ENCODE measurements at places on chromosomes 5 and 9.
A peak's percentile ranks its signal among the peaks of the same experiment; 100 is the strongest.

GRCh38 chr9:3262826-3263529 is 262.8 kb downstream of the RFX3 start:
- DNase-seq = no peak

GRCh38 chr5:38341056-38341455 is 82.7 kb downstream of the EGFLAM start:
- DNase-seq = no peak

DNA sequence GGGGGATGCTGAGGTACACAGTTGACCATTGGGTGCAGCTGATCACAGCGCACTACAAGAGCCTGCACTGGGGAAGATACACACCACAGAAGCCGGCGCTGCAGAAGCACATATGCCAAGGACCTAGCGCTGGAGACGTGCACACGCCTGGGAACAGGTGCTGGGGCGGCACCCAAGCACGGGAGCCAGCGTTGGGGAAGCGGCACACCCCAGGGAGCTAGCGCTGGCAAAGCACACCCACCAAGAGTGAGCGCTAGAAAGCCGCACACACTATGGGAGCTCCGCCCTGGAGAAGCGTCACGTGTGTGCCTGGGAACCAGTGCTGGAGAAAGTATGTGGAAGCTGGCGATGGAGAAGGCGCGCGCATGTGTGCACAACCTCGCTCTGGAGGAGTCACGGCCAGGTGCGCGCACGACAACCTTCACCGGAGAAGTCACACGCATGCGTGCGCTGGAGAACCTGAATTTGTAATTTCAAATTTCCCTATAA is 4.5 kb downstream of the FANCC start:
- no peak for DNase-seq

GRCh38 chr9:131668439-131669268 is 71.2 kb downstream of the RAPGEF1 start:
- DNase-seq = peak; percentile 47

DNA sequence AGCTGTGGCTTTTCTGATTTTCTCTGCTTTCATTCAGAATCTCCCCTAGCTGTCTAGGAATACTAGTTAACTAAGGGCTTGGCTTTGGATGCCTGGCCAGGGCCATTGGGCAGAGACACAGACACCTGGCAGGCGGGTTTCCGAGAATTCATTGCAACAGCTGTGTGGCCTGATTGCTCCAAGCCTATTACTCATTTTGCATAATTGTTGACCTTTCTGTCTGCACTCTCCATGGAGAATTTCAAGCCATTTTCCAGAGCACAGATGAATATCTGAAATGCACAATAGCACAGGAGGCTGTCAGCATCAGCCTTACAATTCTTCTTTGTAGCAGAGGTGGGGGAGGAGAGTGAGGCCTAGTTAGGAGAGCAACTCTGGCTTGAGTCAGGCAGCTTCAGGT is 310.5 kb downstream of the DMAC1 start:
- no peak for DNase-seq

DNA sequence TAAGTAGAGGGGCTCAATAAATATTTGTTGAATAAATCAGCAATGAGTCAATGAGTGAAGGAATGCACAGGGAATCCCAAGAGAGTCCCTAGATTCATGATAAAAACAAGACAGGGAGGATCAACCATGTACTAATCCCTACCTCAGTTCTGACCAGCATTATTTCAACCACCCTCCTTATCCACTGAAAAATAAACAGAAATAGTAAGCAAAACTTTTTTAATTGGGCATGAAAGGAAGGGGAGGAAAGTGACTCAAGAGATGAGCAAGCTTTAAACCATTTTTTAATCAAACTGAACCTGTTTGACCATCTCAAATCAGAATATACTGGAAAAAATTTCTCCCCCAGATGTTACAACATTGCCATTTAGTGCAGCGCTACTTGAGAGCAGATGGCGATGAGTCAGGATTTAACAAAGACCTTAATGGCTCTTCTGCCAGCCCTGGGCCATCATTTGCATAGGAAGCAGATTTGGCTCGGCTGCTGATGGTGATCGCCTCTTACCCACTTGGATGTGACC is 194.8 kb upstream of the SLC30A5 start:
- DNase-seq = no peak

- no peak for DNase-seq
Measured at GRCh38 chr5:143177263-143177983, 226.1 kb downstream of the NR3C1 start.

- no peak for DNase-seq
Measured at GRCh38 chr9:132702254-132702653, 32.0 kb downstream of the GTF3C4 start.

Data from stimulated activated CD8-positive, alpha-beta memory T cell treated with anti-CD3 and anti-CD28 coated beads, Interleukin-15, amount 100 ng/mL, for 4 hours (primary cell).